Heart left ventricle (tissue), 16 donors: ENCODE measurements at places on chromosomes 2 and 18. TPM values are rescaled to one million over a fixed set of nuclear protein-coding genes. Genes with fewer than 3 reads are reported as not detected.

DNA sequence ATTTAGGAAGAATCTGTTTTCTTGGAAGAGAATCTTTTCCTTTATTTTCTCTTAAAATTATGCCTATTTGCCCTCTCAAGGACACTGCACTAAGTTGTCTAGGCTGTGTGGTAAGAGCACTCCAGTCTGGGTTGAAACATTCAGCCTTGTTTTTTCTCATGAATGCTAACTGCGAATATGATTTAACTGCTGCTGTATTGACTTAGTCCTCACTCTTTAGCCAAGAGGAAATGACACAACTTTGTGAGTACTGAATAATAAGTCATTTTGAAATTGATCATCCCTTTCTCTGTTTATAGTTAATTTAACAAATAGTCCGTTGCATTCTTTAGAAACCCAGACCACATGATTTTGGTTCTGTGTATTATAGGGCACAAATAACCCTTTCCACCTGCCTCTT, 4.5 kb upstream of the RND3 start:
- DNase-seq = no peak

DNA sequence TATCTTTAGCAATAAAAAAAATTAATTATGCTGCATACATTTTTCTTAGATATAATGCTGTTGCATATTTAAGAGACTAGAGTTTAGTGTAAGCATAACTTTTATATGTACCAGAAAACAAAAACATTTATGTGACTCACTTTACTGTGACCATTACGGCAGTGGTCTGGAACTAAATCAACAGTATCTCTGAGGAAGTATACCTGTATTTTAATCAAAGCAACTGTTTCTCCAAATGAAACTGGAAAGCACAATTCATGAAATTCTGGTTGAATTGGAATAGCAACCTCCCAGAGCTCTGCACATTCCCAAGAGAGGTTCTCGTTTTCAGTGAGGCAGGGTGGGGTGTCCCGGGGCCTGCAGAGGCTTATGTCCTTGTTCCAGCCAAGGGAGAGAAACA, 112.2 kb upstream of the TACR1 start:
- DNase-seq = no peak

DNA sequence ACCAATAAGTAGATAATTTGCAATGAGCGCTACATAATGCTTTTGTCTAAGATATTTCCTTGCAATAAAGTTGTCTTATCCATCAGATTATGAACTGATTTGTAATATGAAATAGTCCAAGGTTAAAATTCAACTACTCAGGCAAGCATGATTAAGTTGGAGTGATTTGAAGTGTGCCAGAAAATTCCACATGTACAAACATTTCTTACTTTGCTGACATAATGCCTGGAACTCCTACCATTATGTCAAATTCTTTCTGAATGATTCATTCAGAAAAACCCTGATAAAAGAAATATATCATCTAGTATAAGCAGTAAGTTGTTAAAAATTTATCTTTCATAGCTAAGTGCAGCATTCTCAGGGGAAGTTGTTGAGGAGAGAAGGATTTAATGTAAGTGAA, 87.3 kb downstream of the CBLN2 start:
- DNase-seq = no peak

- DNase-seq = peak; percentile 29
These were observed 186.7 kb downstream of the KLHL29 start for GRCh38 chr2:23571527-23572282.

GRCh38 chr2:214575465-214575864, 164.6 kb downstream of the VWC2L start:
- no peak for DNase-seq

GRCh38 chr2:189049709-189050164, 75.6 kb downstream of the COL3A1 start:
- DNase-seq = no peak

- DNase-seq = no peak
These were observed 387.8 kb downstream of the ZNF521 start for GRCh38 chr18:24964216-24964615.

GRCh38 chr2:21860907-21861306, 737.1 kb downstream of the TDRD15 start:
- DNase-seq = no peak

DNA sequence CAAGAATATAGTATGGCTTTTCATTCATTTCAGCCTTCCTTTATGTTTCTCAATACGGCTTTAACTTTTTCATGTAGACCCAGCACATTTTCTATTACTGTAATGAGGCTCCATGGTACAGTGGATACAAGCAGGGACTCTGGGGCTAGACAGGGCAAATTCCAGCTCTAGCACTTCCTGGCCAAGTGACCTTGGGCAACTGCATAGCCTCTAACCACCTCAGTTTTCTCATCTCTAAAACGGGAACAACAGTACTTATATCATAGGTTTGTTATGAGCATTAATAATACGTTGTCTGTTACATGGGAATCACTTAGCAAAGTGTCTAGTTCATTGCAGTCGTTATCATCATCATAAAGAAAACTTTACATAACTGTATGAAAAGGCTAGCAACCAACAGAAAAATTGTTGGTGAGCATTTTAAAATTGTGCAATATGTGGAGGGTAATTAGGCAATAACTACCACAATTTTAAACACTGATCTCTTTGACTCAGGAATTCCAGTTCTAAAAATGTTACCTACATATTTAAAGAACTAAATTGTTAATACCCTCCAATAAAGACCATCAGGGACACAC, 13.7 kb upstream of the RMDN2 start:
- DNase-seq = no peak

GRCh38 chr2:227578642-227579041, 20.1 kb upstream of the SCYGR2 start:
- no peak for DNase-seq

DNA sequence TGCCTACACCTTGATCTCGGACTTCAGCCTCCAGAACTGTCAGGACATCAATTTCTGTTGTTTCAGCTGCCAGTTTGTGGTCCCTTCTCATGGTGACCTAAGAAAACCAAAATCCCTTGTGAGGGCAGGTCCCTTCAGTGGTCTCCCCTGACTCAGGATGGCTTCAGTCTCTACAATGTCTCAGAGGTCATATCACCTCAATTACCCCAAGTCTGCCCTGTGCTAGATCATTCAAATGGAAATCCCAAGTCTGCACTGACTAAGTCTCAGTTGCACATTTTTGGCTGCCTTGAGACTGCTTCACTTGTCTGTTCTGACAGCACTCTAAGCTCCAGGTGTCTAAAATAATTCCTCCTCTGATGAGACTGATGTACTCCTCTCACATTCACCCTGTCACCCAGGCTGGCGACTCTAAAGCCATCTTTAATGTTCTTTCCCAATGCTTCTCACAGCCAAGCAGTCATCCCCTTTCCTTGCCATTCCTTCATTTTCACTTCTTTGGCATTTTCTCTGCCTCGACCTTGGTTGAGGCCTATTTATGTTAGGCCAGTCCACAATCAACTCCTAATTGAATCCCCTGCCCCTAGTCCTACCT, 470.8 kb downstream of the DLGAP1 start:
- no peak for DNase-seq

DNA sequence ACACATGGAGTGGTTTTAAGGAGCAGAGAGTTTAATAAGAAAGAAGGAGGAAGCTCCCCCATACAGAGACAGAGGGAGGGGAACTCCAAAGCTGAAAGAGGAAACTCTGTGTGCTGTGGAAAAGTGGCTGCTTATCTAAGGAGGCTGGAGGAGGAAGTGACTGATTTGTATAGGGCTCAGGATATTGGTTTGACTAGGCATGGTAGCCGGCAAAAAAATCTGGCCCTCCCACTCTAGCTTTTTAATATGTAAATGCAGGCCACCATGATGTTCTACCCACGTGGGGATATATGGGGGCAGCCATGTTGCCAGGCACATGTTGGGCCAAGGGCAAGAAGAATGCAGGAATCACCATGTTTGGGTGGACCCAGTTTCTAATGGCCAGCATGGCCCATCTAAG, 64.3 kb downstream of the HNMT start:
- no peak for DNase-seq

DNA sequence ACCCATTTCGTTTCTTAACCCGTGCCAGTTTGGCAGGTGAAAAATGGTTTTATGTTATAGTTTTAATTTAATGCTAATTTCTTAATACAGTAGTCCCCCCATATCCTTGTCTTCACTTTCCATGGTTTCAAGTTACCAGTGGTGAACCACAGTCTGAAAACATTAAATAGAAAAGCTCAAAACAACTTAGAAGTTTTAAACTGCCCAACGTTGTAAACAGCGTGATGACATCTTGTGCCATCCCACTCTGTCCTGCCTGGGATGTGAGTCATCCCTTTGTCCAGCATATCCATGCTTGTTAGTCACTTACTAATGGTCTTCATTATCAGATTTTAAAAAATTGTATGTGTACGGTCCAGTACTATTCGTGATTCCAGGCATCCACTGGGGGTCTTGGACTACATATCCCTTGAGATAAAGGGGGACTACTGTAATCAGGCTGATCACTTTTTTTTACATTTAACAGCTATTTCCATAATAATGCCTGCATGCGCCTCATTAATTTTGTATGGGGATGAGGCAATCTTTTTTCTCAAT, 31.9 kb downstream of the SLC66A3 start:
- DNase-seq = no peak

- DNase-seq = no peak
These were observed 159.3 kb downstream of the GFPT1 start for GRCh38 chr2:69227716-69228115.

- DNase-seq = no peak
These were observed 41.1 kb downstream of the ZNF516 start for GRCh38 chr18:76453932-76454331.

GRCh38 chr2:164114937-164115336, 379.1 kb upstream of the FIGN start:
- DNase-seq = no peak

GRCh38 chr2:193272011-193272410, 1077.3 kb upstream of the TMEFF2 start:
- DNase-seq = no peak

GRCh38 chr2:61670591-61671501, 132.7 kb upstream of the XPO1 start:
- DNase-seq = peak; percentile 36

DNA sequence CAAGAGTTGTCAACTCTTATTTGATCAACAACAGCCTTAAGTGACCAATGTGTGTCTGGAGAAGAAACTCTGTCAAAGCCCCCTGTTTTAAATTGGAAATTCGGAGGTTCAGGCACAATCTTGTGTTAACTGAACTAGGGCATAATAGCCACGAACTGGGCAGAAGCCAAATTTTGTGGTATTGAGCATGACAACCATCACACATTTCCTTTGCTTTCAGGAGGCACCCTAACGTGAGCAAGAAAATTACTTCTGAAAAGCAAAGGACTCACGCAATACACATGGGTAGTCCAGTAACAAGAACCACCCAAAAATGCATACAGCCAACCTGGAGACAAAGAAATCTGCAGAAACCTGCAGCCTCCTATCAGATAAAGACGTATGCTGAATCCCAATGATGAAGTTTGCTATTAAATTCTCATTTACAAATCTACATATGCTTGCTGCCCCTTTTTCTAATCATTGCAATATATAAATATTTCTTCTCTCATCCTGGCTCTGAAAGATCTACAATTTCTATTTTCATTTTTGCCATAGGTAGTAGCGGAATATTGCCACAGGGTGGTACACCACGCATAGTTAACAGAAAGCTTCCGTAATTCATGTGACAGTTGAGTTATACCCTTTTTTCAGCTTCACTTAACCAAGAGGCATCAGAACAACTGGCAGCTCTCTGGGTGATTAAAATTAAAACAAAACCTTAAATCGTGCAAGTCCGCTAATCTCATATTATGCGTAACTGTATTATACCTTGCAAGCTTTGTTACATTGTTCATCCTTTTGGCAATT, 495.8 kb downstream of the NRXN1 start:
- no peak for DNase-seq

DNA sequence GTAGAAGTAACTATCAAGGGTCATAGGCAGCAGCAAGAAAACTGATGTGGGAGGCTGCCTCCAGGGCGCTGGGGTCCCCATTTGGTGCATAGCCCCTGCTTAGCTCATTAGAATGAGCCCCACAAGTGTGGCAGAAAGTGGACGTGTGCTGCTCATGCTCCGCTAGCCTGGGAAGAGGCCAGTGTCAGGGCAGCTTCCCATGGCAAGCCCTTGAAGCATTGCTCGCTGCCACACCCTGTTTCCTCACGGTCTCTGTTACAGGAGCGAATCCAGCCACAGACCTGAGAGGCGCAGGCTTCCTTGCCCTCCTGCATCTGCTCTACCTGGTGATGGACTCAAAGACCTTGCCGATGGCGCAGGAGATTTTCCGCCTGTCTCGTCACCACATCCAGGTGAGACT, 22.5 kb downstream of the ELMOD3 start:
- DNase-seq = no peak

ITPRIPL1 gene
- 1.2 TPM for total RNA-seq

TUBA4B gene
- not detected for total RNA-seq

GNAL gene
- 2.9 TPM for total RNA-seq

IL1R2 gene
- total RNA-seq = 6.5 TPM

SRBD1 gene
- 4.6 TPM for total RNA-seq

NAT8 gene
- not detected for total RNA-seq
